Activated naive CD8-positive, alpha-beta T cell treated with anti-CD3 and anti-CD28 coated beads for 36 hours (primary cell): ENCODE measurements at places on chromosomes 13 and 19. TPM values are rescaled to one million over a fixed set of nuclear protein-coding genes. Genes with fewer than 3 reads are reported as not detected.

GRCh38 chr19:15274477-15274876 is 42.2 kb upstream of the EPHX3 start:
- no peak for DNase-seq
- peaks cover 51% of the 10 kb centered on the region for H3K4me1 ChIP-seq
- no peak overlapping the region for H3K4me3 ChIP-seq
- no peak overlapping the region for H3K27ac ChIP-seq
- H3K27me3 ChIP-seq, result no peaks in the 10 kb centered on the region
- H3K36me3 ChIP-seq, result peaks cover 4% of the 10 kb centered on the region

- H3K4me1 ChIP-seq, result peaks cover 9% of the 10 kb centered on the region
- peaks cover 67% of the 10 kb centered on the region for H3K27me3 ChIP-seq
- no peak overlapping the region for H3K4me3 ChIP-seq
- no peaks in the 10 kb centered on the region for H3K36me3 ChIP-seq
- no peak for DNase-seq
Measured at GRCh38 chr19:7801020-7801570, 28.9 kb upstream of the EVI5L start.

DNA sequence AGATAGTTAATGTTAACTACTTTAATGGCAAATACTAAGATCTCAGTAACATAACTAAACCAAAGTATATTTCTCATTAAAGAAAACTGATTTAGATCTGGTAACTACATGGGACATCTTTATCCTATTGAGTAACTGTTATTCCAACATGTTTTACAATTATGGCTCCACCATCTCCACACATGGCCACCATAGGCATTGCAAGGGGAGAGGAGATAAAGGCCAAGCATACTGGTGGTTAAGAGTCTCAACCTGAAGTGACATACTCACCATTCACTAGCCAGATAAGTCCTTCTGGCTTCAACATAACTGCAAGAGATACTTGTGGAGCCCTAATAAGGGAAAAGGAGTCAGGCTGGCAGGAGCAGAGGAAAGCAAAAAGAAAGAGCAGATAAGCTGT is 1586.4 kb upstream of the SPRY2 start:
- no peaks in the 10 kb centered on the region for H3K36me3 ChIP-seq
- H3K4me3 ChIP-seq, result no peak overlapping the region
- H3K27ac ChIP-seq, result no peak overlapping the region
- no peaks in the 10 kb centered on the region for H3K4me1 ChIP-seq
- DNase-seq, result no peak

DNA sequence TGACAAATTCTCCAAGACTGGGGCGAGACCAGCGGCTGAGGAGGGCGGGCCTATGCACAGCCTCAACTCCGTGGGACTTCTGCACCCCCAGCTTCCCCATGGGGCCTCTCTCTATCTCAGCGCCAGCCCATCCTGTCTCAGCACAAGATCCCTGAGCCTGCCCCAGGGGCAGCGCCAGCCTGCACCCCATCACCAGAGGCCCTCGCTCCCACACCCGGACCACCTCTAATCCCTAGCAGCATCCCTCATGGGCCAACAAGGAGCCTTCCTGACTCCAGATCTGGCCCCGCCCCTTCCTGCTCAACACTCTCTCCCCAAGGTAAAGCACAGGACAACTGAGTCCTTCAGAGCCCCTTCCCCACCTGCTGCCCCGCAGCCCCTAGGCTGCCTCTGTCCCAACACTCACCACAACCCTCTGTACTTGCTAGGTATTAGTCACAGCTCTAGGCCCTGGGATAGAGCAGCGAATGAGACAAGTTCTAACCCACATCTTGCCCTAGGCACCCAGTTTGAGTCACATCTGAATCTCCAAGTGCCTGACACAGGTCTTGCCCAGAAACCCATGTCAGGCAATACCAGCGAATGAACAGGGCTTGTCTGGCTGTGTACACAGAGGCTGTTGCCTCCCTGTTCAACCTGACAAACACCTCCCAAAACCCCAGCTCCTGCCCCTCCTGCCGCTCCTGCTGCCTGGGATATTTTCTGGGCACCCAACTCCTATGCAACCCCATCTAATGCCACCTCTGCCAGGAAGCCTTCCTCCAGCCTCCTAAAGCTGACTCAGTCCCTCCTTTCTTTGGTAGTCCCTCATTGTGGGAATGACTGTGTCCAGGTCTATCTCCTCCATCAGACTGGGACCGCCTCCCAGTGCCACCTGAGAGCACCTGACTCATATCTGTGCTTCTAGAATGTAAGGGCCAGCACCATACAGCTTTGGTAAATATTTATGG is 18.6 kb downstream of the GRIK5 start:
- H3K4me3 ChIP-seq, result no peak overlapping the region
- H3K4me1 ChIP-seq, result peaks cover 8% of the 10 kb centered on the region
- H3K27ac ChIP-seq, result no peak overlapping the region
- DNase-seq, result no peak

- H3K27me3 ChIP-seq, result no peaks in the 10 kb centered on the region
- no peak for DNase-seq
- H3K27ac ChIP-seq, result no peak overlapping the region
- H3K4me1 ChIP-seq, result peaks cover 7% of the 10 kb centered on the region
- H3K4me3 ChIP-seq, result no peak overlapping the region
Measured at GRCh38 chr13:74554569-74555275, 420.5 kb upstream of the KLF12 start.

DNA sequence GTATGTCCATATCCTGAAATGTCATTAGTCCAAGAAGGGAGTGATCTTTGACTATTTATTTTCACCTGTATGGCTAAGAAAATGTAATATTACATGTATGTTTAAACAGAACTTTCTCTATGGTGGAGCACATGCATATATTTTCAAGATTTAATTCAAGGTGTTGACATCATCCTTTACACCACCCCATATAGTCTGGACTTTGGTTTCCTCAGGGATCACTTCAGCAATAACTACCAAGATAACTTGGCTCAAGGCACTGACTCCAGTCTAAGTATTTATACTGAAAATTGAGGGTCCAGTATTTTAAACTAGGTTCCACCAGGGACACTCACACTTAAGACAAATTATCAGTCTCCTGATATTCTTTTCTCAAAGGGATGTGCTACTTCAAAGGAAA is 660.6 kb downstream of the EFNB2 start:
- no peaks in the 10 kb centered on the region for H3K36me3 ChIP-seq
- DNase-seq, result no peak
- no peaks in the 10 kb centered on the region for H3K4me1 ChIP-seq
- no peaks in the 10 kb centered on the region for H3K27me3 ChIP-seq
- H3K27ac ChIP-seq, result no peak overlapping the region
- no peak overlapping the region for H3K4me3 ChIP-seq

- peaks cover 29% of the 10 kb centered on the region for H3K36me3 ChIP-seq
- peaks cover 11% of the 10 kb centered on the region for H3K4me1 ChIP-seq
- no peak overlapping the region for H3K27ac ChIP-seq
- no peak overlapping the region for H3K4me3 ChIP-seq
- DNase-seq, result peak; percentile 43
- H3K27me3 ChIP-seq, result no peaks in the 10 kb centered on the region
Measured at GRCh38 chr19:48997972-48998371, 4.3 kb downstream of the RUVBL2 start.

DNA sequence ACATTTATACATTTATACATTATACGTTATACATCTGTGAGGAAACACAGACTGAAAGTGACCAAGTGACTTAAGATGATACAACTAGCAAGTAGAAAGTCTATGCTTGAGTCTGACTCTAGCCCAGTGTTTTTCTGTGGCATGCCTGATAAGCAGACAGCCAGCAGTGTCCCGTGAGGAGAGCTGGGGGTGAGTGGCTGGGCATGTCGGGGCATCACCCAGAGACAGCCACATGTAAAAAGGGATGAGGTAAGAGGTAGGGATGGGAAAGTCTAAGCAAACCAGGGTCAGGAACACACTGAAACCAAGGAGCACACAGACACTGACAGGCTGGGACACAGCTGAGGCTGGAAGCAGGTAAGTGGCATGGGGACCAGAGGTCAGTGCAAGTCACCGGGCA is 333.2 kb downstream of the FOXO1 start:
- no peak overlapping the region for H3K27ac ChIP-seq
- no peaks in the 10 kb centered on the region for H3K27me3 ChIP-seq
- H3K4me3 ChIP-seq, result no peak overlapping the region

- peak overlapping the region; percentile 63 for H3K4me3 ChIP-seq
- peak overlapping the region; percentile 88 for H3K27ac ChIP-seq
- no peak for DNase-seq
- H3K27me3 ChIP-seq, result no peaks in the 10 kb centered on the region
- H3K36me3 ChIP-seq, result peaks cover 8% of the 10 kb centered on the region
Measured at GRCh38 chr19:29680937-29681336, 15.7 kb downstream of the PLEKHF1 start.

The CLDN10 gene
- not detected for total RNA-seq

The FAAP24 gene
- total RNA-seq, result 8.0 TPM

The GSX1 gene
- total RNA-seq, result not detected

The SYNGR4 gene
- 0.31 TPM for total RNA-seq

The GZMM gene
- total RNA-seq, result 42.0 TPM

The JSRP1 gene
- total RNA-seq, result 0.50 TPM

The FGF22 gene
- total RNA-seq, result not detected

The ZNF560 gene
- 0.28 TPM for total RNA-seq
